ENCODE measurements at places on chromosomes 16 and 17. TPM values are rescaled to one million over a fixed set of nuclear protein-coding genes. Genes with fewer than 3 reads are reported as not detected.

DNA sequence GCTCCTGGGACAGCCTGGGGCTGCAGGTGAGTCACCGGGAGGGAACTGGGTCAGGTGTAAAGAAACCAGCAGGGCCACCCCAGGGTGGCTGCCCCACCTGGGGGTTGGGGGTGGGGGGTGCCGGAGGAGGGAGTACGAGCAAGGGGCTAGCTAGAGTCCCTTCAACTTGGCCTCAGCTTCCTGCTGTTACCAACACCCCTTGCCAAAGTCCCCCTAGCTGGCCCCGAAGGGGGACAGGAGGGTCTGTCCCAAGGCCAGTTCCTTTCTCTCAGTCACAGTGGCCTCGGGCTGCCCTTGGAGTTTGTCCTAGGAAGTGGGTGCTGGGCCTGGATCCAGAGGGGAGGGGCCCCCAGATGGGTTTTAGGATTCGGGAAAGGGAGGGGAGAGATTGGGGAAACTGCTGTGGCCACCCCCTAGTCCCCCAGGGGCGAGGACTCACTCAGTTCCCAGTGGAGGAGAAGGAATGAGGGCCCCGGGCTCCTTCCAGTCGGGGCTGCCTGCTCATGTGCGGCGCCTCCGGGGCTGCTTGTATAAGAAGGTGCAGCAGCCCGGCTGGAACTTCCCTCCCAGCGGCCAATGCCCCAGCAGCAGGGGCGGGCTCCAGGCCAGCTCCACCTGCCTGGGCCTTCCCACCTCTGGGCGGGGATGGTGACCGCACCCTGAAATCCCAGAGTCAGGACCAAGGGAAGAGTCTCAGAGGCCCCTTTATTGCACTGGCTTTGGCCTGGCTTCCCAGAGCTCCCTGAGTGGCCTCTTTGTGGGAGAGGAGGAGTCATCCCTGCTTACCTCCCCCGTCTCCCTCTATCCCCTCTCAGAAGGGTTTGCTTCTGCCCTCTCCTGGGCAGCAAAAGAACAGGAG lies 7.3 kb downstream of the ARHGAP27 start:
- no peak for DNase-seq

Gene SPATA33
- polyA plus RNA-seq: 2.2 TPM

Gene HEATR9
- polyA plus RNA-seq: not detected

DNA sequence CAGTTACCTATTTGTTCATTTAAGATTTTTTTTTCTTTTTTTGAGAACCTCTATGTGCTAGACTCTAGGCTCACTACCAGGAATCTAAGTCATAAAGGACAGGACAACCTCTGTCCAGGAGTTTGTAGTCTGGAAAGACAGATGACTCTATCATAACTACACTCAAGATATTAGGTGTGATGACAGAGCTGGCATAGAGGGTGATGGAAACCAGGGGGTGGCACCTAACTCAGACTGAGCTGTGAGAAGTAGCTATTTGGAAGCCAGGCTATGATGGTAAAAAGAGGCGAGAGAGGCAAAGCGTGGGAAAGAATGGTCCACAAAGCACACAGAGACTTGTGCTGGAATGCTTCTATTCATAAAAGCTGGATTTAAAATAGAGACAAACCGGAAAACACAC lies 372.3 kb downstream of the SEC14L1 start:
- no peak for DNase-seq

Gene SLC4A1
- 7.6 TPM for polyA plus RNA-seq

DNA sequence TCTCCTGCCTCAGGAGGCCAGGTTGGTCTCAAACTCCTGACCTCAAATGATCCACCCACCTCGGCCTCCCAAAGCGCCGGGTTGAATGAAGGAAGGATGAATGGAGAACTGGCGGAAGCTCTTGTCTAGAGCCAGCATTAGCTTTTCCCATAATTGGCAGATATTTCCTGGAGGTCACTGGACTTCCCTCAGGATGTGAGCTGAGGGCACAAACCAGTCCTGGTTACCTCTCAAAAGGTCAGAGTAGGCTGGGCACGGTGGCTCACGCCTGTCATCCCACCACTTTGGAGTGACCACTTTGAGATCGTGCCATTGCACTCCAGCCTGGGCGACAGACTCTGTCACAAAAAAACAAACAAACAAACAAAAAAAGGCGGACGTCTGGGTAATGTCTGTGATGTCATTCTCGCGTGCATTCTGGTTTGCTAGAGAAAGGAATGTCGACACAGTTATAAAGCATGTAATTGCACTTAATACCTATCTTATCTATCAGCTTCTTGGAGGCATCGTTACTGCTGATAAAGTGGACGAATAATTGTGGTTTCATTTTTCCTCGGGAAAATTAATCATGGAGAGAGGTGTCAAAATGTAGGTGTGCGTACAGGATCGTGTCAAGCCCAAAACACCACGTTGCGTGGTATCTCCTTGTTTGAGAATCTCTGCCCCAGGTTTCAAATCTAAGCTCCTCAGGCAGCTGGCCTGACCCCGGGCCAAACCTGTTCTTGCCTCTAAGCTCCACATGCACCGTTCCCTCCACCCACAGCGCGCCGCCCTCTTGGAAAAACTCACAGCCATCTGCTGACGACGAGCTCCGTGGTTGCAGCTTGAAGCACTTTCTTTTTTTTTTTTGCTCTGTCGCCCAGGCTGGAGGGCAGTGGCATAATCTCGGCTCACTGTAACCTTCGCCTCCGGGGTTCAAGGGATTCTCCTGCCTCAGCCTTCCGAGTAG lies 6.4 kb upstream of the CRK start:
- DNase-seq: no peak

GRCh38 chr16:84687715-84688114 lies 12.1 kb upstream of the USP10 start:
- DNase-seq: no peak

Gene CCL4
- polyA plus RNA-seq: 1.0 TPM

DNA sequence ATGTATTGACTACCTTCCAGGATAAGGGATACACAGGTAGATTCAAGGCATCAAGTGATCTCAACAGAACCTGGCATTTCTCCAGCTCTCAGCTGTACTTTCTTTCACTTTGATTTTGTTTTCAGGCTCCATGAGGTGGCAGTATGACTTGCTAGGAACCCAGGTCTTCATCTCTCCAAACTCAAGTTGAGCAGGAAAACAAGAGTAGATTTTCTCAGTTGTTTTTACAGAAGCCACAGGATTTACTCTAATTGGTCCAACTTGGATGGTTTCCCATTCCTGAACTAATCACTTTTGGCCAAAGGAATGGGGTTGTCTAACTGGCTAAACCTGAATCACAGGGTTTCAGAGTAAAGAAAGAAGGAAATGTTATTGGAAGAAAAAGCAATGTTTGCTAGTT lies 146.6 kb downstream of the TRIM37 start:
- no peak for DNase-seq

DNA sequence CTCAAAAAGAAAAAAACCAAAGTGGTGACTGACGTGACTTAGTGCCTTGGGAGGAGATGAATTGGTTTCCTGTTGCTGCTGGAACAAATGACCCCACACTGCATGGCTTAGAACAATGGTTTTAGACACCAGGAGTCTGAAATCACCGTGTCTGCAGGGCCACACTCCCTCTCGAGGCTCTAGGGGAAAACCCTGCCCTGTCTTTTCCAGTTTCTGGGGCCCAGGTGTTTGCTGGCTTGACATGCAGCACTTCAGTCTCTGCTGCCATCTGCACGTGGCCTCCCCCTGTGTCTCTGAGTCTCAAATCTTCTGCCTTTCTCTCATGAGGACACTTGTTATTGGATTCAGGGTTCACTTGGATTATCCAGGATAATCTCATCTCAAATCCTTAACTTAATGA lies 323.8 kb upstream of the TNRC6C start:
- no peak for DNase-seq

GRCh38 chr16:3155972-3156371 lies 21.1 kb downstream of the ZNF213 start:
- DNase-seq: no peak

Gene KRTAP2-1
- not detected for polyA plus RNA-seq

DNA sequence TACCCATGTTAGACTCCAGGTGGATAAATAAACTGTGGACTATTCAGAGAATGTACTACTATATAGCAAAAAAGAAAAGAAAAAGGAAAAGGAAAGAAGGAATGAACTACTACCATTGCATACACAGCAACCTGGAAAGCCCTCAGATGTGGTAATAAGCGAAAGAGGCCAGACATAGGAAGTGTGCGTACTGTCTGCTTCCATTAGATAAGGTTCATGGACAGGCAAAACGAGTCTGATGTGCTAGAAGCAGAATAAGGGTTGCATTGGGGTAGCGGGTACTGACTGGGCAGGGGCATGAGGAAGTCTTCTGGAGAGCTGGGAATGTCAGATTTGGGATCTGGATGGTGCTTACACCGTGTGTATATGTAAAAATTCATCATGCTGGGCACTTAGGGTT lies 21.8 kb downstream of the CLEC16A start:
- DNase-seq: no peak

Gene TRIM47
- 21.6 TPM for polyA plus RNA-seq

- DNase-seq: peak; percentile 63
Measured at GRCh38 chr16:57815987-57816745, 13.9 kb upstream of the KIFC3 start.

DNA sequence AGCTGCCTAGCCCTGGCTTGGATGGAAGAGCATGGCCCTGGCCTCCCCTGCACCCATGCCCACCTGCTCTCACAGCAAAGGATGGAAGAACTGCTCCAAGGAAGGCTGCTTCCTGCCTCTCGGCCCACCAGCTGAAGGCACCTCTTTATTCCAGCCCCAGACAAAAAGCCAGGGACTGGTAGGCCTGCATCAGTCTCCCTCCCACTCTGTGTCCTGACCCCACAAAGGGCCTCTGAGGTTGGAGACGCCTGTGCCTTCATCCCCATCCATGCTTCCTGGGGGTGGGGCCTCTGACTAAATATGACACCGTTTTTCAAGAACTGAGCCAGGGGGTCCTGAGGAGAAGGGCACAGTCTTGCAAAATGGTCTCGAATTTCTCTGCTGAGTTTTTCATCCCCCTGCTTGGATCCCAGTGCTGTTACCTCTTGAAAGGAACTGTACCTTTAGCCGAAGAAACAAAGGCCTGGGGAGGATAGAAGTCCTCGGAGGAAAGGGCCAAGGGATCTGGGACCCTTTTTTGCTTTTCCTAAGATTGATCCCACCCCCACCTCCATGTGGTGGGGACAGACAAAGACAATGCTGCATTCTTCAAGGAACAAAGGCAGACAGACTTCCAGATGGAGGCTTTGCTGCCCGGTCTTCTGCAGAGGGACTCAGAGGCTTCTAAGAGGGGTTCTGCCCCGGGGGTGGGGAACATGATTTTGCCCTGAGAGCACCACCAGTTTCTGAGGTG lies 5.2 kb downstream of the C17orf50 start:
- no peak for DNase-seq

- DNase-seq: no peak
Measured at GRCh38 chr16:11806721-11807120, 9.7 kb upstream of the ZC3H7A start.

Gene KSR1
- 121 TPM for polyA plus RNA-seq

Gene ACBD4
- 5.0 TPM for polyA plus RNA-seq

GRCh38 chr16:49484451-49484849 lies 110.8 kb downstream of the C16orf78 start:
- DNase-seq: peak; percentile 41

- no peak for DNase-seq
Measured at GRCh38 chr17:33269337-33270060, 23.6 kb downstream of the ASIC2 start.

Gene CETP
- polyA plus RNA-seq: 10.1 TPM

Gene NKD1
- 13.1 TPM for polyA plus RNA-seq

Gene PRR35
- polyA plus RNA-seq: not detected

GRCh38 chr17:30969989-30970830 lies 629 bp upstream of the RNF135 start:
- no peak for DNase-seq

GRCh38 chr17:42287305-42287976 lies 857 bp upstream of the STAT5A start:
- DNase-seq: peak; percentile 41

DNA sequence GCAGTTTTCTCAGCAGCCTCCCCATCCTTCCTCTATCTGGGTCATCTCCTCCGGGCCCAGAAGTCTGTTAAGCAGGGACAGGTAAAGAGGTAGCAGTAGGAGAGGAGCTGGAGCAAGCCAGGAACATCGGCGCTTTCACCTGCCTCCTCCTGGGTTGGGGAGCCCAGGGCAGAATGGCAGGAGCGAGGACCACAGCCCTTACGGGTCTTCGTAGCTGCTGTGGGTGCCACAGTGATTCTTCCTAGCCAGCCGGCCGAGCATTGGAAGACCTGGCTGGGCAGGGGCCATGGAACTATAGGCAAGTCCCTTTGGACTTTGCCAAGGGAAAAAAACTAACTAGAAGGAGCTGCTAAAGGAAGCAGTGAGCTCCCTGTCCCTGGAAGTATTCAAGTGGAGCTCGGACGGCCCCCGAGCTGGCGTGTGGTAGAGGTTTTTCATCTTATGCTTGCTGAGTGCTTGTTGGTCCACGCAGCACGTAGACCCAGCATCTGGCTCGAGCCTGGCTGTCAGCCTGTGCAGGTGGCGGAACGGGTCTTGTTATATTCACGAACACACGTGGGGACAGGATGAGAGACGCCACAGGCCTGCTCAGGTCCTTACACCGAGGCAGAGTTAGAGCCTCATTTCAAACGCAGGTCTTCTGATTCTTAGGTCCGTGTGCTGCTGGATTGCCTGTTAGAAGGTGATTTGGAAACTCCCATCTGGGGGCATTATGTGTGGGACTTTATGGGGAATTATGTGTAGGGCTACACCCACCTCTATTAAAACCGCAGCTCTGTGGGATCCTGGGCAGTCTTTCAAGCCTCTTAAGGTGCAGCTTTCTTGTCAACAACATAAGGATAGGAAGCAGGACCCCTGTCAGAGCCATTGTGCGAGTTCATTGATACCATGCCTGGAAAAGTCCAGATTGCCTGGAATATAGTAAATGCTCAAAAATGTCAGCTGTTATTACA lies 54.8 kb downstream of the OR1D5 start:
- no peak for DNase-seq

Gene IL17C
- not detected for polyA plus RNA-seq

Measured in muscle of arm (tissue), 14 donors.